ENCODE measurements at places on chromosomes 1 and 21. TPM values are rescaled to one million over a fixed set of nuclear protein-coding genes. Genes with fewer than 3 reads are reported as not detected.

- DNase-seq: no peak
Measured at GRCh38 chr1:4494558-4494957, 159.9 kb upstream of the AJAP1 start.

- no peak for DNase-seq
Measured at GRCh38 chr21:18985584-18985983, 582.0 kb upstream of the TMPRSS15 start.

GRCh38 chr1:170415710-170416372, 116.1 kb upstream of the GORAB start:
- no peak for DNase-seq

DNA sequence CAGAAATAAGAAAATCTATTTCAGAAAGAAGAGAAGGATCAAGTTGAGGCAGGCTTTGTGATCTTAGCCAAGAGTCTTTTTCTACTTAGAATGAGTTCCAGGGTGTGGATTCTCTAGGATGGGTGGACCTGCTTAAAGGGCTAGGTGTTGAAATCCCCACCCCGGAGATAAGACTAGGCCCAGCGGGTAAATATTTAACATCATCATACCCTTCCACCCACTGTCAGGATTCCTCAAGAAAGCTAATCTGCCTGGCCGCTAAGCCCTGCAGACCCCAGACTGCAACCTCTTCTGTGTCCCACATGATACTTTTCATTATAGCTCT, 5.8 kb downstream of the IGSF9 start:
- DNase-seq: no peak

GRCh38 chr1:45512641-45513054, 9.0 kb downstream of the PRDX1 start:
- DNase-seq: no peak

GRCh38 chr1:176515310-176515709, 52.3 kb downstream of the PAPPA2 start:
- DNase-seq: no peak

- DNase-seq: no peak
Measured at GRCh38 chr1:36471830-36472641, 7.9 kb upstream of the MRPS15 start.

GRCh38 chr1:7346600-7347570, 424.2 kb upstream of the VAMP3 start:
- no peak for DNase-seq

- DNase-seq: peak; percentile 92
Measured at GRCh38 chr1:16017461-16018303, at the start of gene HSPB7. HSPB7 (minus strand) TSS chr1:16018043; CDS start chr1:16017963, 80 bp downstream.

DNA sequence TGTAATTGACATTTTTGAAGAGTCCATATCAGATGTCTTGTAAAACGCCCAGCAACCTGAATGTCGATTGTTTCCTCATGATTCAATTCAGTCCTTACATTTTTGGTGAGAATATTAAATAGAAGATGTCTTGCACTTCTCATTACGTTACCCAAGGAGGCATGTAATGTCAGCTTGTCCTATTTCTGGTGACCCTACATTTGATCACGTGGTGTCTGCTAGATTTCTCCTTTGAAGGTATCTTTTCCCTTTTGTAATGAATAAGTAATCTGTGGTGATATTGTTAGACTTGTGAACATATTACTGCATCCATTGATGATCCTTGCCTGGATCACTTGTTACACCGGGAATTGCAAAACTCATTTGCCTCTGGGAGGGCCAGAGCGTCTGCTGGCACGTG, 87.6 kb upstream of the DISP3 start:
- no peak for DNase-seq

DNA sequence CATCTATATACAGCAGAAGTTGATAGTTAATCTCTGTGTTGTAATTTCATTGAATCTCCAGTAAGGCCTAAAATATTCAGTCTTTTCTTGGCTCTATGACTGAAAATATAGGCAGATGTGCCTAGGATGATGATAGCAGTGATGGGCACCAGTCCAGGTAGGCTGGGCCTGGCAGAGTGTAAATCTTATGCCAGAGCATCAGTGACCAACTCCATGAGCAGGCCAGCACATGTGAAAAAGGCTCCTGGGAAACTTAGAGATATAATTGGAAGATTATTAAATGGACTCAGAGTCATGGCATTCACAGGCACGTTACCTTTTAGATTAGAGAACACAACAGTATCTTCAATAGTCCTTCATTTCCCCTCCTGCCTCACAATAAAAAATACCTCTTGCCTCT, 20.7 kb upstream of the CYYR1 start:
- DNase-seq: no peak

GRCh38 chr1:169072945-169073725, 33.4 kb upstream of the ATP1B1 start:
- no peak for DNase-seq

GRCh38 chr1:78540048-78540447, 49.3 kb downstream of the PTGFR start:
- DNase-seq: peak; percentile 2

DNA sequence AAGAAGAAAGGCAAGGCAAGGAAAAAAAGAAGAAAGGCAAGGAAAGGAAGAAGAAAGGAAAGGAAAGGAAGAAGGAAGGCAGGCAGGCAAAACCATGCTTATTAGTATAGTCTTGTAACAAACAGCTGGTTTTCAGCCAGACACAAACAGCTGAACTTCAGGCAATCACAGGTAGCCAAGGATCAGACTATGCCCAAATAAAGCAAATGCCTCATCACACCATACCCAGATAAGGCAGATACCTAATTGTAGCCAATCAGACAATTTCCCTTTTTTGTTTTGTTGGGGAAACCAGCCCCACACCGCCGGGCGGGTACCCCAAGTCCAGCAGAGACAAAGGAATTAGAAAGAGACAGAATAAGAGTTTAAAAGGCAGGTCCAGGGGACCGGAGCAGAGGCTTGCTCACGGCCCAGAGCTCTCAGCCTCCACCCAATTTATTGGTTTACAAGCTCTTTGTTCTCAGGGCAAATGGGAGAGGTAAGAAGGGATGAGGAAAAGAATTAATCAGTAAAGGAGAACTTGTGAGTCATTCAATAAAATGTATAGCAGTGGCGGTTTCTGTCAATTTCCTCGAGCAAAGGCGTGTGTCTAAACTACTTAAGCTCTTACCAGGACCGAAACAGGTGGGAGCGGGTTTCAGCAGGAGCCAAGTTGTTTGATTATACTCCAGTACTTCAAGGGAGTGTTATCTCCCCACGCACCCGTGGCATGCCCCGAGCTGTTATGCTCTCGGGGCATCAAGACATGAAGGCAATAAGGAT, 886.8 kb downstream of the KCNT2 start:
- DNase-seq: no peak

- no peak for DNase-seq
Measured at GRCh38 chr1:44846985-44847384, 3.9 kb upstream of the PTCH2 start.

GRCh38 chr1:17188889-17189631, 15.9 kb upstream of the PADI1 start:
- DNase-seq: no peak

DNA sequence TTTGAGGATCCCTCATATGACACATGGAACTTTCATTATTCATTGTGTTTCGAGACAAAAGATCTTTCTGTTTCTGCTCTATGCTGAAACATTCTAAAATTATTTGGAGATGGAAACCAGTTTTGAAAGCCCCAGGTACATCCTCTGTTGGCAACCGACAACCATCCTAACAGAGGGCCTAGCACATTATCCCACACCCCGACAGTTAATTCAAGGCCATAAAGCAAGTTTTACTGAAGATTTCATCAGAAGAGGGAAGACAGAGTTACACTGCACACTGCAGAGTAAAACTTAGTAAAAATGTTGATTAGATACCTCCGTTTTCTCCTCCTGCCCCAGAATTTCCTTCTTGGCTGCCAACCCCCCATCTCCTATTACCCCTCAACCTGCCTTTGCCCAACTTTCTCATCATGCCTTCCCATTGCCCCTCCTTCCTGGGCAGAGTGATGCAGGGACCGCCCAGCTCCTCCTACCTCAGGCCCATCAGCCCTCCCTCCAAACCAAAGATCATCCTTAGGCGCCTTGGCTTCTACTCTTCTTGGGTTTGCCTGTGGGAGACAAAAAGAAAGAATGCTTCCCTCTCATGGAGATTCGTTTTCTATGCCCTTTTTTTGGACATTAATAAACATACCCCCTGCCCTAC, 52.9 kb upstream of the CITED4 start:
- DNase-seq: no peak

DNA sequence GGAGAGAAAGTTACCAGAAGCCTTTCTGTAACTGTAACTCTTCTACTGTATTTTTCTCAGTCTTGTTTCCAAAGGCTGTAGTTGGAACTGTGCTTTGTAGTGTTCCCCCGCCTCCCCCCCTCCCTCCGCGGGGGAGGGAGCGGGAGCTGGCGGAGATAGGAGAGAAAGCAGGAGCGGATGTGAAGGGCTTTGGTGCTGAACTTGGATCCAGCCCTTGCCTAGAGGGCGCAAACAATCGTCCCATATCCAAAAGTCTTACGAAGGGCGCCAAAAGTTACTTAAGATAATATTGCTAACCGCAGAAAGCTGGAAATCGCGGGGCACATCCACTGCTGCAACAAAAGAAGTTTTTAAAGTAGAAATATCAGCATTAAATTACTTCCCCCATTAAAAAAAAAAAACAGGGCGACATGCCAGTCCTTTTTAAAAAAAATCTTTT, 2.4 kb upstream of the NFIA start:
- DNase-seq: peak; percentile 94

GRCh38 chr1:88472714-88473113, 211.4 kb upstream of the PKN2 start:
- peak; percentile 11 for DNase-seq

GRCh38 chr21:31961027-31961426, 88.2 kb downstream of the HUNK start:
- DNase-seq: no peak

GRCh38 chr1:192983349-192983980, 75.7 kb downstream of the UCHL5 start:
- DNase-seq: no peak

- no peak for DNase-seq
Measured at GRCh38 chr1:227809026-227809425, 6.4 kb upstream of the PRSS38 start.

- no peak for DNase-seq
Measured at GRCh38 chr21:46080171-46081021, 17.5 kb upstream of the COL6A2 start.

DNA sequence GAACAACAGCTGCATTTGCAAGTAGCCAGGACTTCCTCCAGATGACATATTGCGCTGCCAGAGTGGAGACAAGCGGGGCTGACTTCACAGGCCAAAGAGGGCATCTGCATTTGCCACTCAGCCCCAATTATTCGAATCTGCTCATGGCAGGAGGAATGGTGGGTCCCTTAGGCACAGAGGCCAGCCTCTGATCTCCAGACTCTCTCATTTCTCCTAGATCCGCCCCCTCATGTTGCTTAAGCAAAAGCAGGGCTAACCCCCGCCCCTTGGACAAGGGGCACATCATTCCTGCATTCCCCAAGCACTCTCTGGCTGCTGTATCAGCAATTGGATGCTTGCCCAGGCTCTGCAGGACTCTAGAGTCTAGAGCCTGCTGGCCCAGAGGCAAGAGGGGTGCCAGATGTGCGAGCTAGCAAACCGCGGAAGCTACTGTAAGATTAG, 262.4 kb downstream of the ST6GALNAC3 start:
- peak; percentile 52 for DNase-seq

GRCh38 chr1:246002725-246003441, 504.2 kb downstream of the SMYD3 start:
- peak; percentile 82 for DNase-seq

DNA sequence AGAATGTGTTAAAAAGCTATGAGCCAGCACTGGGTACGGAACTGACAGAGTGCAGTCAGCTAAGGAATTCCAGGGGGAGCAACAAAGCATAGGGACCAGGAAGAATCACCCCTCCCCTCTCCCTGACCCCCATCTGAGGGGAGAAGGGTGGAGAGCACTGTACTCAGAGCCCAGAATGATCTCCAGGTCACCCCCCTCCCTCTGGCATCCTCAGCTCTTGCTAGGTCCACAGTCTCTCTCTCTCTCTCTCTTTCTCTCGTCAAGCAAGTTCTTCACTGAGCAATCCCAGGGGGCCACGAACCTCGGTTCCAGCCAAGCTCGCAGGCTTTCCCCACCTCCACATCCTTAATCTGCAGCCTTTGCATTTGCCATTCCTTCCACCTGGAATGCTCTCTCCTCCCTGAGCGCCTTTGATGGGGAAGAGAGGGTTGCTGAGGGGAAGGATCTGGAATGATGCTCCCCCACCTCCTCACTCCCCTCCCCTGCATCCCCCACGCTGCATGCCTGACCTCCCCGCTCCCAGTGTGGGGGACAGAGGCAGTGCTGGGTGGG, 6.7 kb upstream of the WASF2 start:
- peak; percentile 61 for DNase-seq

C1orf94 gene
- polyA plus RNA-seq: not detected

CD101 gene
- 7.9 TPM for polyA plus RNA-seq

PRDM16 gene
- polyA plus RNA-seq: 0.80 TPM

FCRL2 gene
- not detected for polyA plus RNA-seq

KCNK2 gene
- polyA plus RNA-seq: 1.7 TPM

VANGL2 gene
- 11.0 TPM for polyA plus RNA-seq

PRKAA2 gene
- 54.4 TPM for polyA plus RNA-seq

SPATA45 gene
- polyA plus RNA-seq: 0.40 TPM

VCAM1 gene
- 14.8 TPM for polyA plus RNA-seq

KIAA0040 gene
- polyA plus RNA-seq: 16.1 TPM

SLC26A9 gene
- polyA plus RNA-seq: 0.05 TPM

C1orf116 gene
- 0.12 TPM for polyA plus RNA-seq

GREM2 gene
- 2.3 TPM for polyA plus RNA-seq

HOOK1 gene
- 4.1 TPM for polyA plus RNA-seq

UAP1 gene
- 24.9 TPM for polyA plus RNA-seq

All from hindlimb muscle (tissue), 1 donor.